ENCODE measurements at places on chromosomes 2 and 18. TPM values are rescaled to one million over a fixed set of nuclear protein-coding genes. Genes with fewer than 3 reads are reported as not detected.

The CFAP221 gene
- not detected for total RNA-seq

DNA sequence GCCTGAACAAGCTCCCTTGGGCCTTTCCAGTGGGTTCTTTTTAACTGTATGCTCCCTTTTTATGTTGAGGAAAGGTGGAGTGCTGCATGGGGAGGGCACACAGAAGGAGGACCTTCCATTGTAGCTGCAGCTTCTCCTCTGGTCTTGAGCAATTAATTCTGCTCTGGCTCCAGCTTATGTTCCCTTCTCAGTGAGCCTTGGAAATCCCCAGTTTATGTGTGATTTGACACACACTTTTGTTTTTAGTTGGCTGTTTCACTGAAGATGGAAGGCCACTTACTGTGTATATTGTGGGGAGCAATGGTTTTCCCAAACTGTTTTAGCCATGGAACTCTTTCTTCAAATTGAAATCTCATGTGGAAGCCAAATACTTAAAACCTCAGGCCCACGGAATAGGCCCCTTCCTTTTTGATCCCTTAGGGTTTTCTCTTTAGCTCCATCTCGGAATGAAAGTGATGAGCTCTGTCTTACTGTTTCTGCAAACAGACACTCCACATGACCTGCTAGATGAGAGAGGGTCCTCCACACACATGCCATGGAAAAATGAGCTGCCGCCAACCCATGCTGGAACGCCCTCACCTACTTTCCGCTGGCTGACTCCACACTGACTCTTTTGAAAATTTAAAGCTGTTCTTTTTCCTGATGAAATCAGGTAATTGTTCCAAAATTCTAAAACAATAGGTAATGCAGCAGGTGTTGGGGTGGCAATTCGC lies 280.9 kb upstream of the SIX2 start:
- DNase-seq = no peak

GRCh38 chr18:21741562-21742314 lies 1.1 kb downstream of the MIB1 start:
- no peak for DNase-seq

DNA sequence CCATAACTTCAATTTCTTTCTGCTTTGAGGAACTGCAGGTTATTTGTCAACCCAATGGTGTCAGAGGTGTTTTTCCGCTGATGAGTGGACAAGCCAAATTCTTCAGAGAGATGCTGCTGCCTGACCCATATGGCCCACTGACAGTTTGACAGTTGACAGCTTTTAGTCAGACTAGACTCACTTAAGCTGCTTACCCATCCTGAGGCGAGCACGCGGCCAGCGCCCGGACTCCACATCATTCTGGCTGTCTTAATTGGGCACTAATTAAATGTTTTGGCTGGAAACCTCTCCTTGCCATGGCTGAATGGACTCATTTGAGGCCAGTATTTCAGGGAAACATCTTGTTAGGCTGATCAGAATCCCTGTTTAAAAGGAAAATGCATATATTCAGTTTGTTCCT lies 316.1 kb upstream of the FANCL start:
- DNase-seq = no peak

DNA sequence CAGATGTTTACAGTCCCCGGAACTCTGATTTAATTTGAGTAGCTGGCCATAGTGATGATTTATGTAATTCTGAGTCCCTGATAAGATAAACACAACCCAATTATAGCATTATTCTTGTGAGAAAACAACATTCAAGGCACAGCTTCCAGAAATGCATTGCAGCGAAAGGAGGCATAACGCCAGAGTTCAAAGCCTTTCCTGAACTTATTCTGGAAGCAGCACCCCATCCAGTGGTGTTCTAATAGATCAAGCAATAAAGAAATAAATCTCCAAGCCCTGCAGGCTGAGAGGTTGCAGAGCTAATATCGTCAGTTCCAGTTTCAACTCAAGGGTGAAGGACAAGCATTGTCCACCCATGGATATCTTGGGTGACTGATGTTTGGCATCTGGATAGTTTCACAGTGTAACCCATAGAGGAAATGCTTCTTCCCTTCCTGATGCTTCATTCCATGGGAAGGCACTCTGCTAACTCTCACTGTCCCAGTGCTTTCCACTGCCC lies 18.8 kb downstream of the CDH2 start:
- no peak for DNase-seq

DNA sequence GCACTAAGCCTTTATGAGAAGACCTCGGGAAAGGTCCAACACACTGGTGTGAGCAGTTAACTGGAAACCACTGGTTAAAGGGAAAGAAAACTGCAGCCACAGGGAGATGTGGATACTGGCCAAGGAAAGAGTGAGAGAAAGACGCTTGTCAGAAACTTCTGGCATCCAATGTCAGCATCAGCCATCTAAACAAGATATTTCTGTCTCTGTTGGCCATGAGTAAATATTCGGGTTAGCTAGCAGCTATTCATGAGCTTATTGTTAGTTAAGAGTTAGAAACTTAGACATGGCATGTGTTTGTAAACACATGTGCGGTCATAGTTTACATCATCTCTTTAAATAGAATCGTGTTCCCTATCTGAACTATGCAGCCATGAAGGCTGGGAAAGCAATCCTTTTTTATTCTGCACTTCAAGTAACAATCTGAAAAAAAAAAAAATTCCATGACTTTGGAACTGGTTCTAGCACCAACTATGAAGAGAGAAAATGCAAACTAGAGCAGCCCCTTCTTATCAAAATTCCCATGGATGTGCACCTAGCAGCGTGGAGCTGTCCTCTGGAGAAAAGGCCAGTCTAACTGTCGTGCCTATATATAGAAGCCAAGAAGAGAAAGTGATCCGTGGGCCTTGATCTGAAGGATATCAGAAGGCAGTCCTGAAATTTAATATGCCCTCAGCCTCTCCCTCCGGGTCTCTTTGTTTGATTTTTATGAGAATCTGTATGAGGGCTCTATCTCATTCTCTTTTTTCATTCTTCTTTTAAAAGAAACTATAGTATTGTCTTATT lies 84.0 kb upstream of the RFX8 start:
- DNase-seq = no peak

DNA sequence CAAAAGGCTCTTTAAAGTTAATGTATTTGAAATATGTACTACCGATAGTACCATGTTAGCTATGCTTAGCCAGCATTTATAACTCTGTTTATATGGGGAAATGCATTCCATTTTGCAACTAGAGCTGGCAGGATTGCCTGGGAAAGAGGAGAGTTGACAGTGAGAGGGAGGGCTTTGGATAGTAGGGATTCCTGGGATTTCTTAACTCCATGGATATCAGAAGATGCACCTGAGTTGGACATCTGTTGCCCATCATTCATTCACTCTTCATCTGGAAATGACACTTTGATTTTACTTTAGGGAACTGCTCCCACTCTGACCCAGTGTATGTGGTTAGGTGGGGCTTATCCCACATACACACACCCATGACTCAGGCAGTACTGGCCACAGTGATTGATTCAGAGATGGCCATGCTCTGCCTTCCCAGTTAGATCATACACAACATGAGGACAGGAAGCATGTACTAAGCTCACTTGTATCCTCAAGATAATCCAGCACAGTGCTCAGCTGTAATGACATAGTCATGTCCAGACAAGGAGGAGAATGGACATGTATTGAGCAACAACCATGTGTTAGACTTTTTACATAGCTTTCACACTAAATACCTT lies 248.8 kb downstream of the MREG start:
- no peak for DNase-seq
